ENCODE measurements at places on chromosomes 13 and 19. TPM values are rescaled to one million over a fixed set of nuclear protein-coding genes. Genes with fewer than 3 reads are reported as not detected.

GRCh38 chr13:20546556-20546955 is 20.4 kb upstream of the IFT88 start:
- DNase-seq, result no peak

DNA sequence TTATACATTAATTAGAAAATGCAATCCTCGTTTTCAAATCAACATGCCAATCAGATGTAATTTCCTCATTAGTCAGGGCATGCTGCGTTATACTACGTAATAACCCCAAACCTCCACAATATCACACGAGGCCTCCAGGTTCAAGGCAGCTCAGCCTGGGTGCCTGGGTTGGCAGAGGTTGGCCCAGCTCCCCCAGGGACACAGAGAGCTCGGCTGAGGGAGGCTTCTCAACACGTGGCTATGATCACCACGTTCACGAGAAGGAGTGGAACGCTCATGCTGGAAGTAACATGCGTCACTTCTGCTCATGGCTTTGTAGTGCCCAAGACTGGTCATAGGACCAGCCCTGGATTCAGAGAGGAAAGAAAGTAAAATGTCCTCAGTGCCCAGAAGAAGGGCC is 144.9 kb upstream of the SOX1 start:
- DNase-seq, result no peak

GRCh38 chr13:69324090-69324886 is 783.3 kb upstream of the ATXN8OS start:
- no peak for DNase-seq

Gene RNF17
- total RNA-seq, result not detected

Gene GNG7
- not detected for total RNA-seq

GRCh38 chr19:17669419-17669818 is 18.7 kb downstream of the UNC13A start:
- no peak for DNase-seq

GRCh38 chr19:38337360-38337653 is 1.7 kb downstream of the CATSPERG start:
- no peak for DNase-seq

GRCh38 chr13:97116754-97117153 is 105.4 kb upstream of the MBNL2 start:
- peak; percentile 28 for DNase-seq

Gene SLC6A16
- not detected for total RNA-seq

Gene PTGIR
- total RNA-seq, result not detected

GRCh38 chr13:30319655-30320054 is 12.3 kb upstream of the KATNAL1 start:
- peak; percentile 26 for DNase-seq

DNA sequence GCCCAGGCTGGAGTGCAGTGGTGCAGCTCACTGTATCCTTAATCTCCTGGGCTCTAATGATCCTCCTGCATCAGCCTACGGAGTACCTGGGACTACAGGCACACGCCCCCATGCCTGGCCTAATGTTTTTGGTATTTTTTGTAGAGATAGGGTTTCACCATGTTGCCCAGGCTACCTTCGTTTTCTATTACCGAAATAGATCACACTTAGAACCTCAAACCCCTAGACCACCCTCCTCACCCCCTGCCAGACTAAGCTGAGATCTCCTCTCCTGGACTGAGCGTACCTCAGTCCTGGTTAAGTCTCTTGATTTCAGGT is 391 bp downstream of the KLF1 start:
- DNase-seq, result no peak

DNA sequence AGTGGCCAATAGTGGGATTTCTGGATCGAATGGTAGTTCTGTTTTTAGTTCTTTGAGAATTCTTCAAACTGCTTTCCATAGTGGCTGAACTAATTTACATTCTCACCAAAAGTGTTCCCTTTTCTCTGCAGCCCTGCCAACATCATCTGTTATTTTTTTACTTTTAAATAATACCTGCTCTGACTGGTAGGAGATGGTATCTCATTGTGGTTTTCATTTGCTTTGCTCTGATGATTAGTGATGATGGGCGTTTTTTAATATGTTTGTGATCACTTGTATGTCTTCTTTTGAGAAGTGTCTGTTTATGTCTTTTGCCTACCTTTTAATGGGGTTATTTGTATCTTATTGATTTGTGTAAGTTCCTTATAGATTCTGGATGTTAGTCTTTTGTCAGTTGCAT is 48.0 kb downstream of the RNASEH2B start:
- no peak for DNase-seq

Gene GYS1
- total RNA-seq, result 46.2 TPM

DNA sequence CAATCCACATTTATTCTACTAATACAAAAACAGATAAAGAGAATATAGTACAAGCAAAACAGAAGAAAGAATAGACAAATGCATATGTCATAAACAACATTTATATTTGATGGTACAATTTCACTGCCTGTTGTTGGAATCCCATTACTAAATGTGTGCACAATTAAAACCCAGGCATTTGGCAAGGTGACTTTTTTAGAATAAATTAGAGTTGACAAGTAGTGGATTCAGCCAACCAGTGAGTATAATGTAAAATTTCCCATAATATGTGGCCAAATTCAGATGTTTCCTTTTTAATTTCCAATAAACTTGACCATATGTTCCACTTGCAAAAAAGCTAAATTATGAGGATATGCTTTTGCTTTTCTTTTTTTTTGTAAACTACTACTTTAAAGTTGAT is 1578.8 kb downstream of the OLFM4 start:
- DNase-seq, result no peak

DNA sequence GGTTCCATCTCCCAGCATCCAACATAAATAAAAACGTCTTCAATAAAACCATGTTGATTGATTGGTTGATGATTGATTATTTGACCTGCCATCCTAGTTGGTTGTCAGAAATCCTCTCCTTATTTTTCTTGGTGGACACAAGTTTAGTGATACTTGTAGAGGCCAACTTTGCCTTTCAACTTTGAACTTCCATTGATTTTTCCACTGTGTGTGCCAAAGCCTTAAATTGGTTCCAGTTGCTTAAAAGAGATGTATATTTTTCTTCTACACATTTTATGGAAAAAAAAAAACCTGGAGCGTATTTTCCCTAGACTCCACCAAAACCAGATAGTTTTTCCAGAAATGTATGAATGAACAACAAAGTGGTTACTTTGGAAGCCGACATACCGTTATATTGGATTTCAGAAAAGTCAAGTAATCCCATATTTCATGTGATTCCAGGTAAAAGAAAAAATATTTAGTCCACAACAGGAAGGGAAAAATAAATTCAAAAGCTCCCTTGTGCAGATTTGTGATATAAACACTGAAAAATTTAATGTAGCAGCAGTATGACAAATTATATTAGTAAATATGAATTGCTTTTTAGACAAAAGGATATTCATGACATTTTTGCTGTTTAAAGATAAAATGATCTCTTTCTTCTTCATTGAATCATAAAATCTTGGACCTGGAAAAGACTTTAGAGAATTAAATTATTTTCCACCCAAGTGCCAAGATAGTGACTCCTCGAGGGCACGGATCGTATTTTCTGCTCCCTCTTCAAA is 85.2 kb downstream of the MBNL2 start:
- DNase-seq, result peak; percentile 51

DNA sequence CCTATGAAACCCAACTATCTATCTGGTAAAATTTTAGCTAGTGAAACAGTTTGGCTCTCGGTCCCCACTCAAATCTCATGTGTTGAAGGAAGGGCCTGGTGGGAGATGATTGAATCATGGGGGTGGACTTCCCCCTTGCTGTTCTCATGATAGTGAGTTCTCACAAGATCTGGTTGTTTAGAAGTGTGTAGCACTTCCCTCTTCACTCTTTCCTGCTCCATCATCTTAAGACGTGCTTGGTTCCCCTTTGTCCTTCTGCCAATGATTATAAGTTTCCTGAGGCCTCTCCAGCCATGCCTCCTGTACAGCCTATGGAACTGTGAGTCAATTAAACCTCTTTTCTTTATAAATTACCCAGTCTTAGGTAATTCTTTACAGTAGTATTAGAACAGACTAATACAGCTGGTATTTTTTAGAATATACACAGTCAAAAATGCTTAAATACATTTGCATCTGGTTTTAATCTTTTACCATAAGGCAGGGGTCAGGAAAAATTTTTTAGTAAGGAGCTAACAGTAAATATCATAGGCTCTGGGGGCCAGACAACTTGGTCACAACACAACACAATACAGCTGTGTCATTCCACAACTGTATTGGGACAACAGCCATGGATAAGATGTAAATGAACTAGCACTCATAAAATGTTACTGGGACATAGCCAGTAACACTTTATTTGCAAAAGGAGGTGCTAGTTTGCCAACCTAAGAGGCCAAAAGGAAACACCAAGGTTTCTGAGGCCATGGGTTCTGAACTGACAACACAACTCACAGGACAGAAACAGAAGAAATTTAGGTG is 24.3 kb downstream of the DZIP1 start:
- no peak for DNase-seq

DNA sequence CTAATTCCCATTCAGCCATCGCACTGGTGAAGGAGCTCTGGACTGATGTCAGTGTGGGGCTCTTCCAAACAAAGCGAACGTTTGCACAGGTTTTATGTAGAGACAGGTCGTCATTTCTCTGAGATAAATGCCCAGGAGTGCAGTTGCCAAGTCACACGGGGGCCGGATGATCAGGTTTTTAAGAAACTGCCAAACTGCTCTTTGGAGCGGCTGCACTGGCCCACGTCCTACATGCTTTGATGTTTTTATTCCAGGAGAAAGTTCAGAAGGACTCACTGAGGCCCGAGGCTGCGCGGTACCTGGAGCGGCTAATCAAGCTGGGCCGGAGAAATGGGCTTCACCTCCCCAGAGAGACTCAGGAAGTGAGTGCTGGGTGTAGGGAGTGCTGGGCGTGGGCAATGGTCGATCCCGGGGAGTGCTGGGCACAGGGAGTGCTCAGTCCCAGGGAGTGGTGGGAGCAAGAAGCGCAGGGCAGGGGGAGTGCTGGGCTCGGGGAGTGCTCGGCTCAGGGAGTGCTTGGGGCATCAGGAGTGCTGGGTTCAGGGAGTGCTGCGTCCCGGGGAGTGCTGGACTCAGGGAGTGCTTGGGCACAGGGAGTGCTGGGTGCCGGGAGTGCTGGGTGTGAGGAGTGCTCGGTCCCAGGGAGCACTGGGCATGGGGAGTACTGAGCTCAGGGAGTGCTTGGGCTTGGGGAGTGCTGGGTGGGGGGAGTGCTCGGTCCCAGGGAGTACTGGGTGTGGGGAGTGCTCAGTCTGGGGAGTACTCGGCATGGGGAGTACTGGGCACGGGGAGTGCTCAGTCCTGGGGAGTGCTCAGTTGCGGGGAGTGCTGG is 10.7 kb downstream of the THOP1 start:
- DNase-seq, result no peak

- no peak for DNase-seq
These were observed 977 bp upstream of the IL17D start for GRCh38 chr13:20702530-20702914.

DNA sequence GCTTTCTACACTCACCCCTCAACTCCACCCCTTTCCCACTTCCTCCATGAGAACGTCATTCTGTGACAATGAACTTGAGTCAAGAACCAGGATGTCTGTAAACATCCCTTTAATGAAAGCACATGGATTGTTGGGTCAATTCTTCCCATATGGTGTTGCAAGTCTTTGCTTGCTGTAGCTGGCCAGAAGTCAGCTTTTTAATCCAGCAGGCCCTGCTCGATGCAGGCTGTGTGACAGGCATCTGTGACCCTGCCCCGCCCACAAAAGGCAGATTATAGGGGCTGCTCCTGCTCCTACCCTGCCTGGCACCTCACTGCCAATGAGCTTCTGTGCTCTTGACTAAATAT is 78.0 kb downstream of the STARD13 start:
- peak; percentile 66 for DNase-seq

DNA sequence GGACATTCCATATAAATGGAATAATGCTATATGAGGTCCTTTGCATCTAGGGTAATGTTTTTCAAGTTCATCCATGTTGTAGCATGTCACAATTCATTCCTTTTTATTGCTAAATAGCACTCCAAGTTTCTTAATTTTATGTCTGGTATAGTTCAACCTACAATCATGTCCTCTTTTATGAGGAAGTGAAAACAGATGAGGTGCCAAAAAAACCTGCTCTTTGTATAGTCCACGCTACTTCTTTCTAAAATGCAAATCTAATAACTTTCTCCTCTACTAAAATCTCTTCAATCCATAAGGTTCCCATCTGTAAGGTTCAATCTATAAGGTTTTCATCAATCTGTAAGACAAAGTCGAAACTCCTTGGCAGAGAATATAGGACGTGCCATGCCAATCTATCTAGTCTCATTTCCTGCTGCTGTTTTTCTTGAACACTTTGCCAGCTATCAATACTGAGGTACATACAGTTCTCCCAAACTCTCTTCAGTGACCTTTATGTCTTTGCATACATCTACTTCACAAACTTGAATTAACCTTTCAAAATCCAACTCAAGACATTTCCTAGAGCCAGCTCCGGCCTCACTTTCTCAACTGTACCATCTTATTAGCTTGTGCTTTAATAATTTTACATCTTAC is 33.7 kb downstream of the INTS6 start:
- DNase-seq, result no peak

- DNase-seq, result no peak
These were observed 45.4 kb downstream of the WDFY2 start for GRCh38 chr13:51629491-51630287.

Gene SACS
- 32.1 TPM for total RNA-seq

GRCh38 chr13:100560498-100561157 is 28.0 kb downstream of the GGACT start:
- no peak for DNase-seq

Gene OR10H2
- total RNA-seq, result not detected

Gene SEMA6B
- total RNA-seq, result 4.5 TPM

- no peak for DNase-seq
These were observed 155.5 kb downstream of the COL4A1 start for GRCh38 chr13:110151462-110151861.

GRCh38 chr13:111943229-111943795 is 123.6 kb upstream of the SOX1 start:
- DNase-seq, result no peak

GRCh38 chr19:10112037-10112761 is 706 bp downstream of the P2RY11 start:
- peak; percentile 50 for DNase-seq

Gene ZNF773
- 22.8 TPM for total RNA-seq

- no peak for DNase-seq
These were observed 309.5 kb downstream of the MTUS2 start for GRCh38 chr13:29129616-29130015.

Gene ASF1B
- 63.3 TPM for total RNA-seq

DNA sequence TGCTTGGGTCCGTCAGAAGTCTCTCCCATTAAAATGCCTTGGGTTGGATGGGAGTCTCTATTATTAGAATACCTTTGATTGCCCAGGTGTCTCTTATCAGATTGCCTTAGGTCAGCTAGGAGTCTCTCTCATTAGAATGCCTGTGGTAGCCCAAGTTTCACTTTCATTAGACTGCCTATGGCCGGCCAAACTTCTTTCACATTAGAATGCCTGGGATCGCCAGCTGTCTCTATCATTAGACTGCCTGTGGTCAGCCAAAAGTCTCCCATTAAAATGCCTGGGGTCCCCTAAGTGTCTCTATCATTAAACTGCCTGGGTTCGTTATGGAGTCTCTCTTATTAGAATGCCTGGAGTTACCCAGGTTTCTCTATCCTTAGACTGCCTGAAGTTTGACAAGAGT is 1476.7 kb downstream of the UQCRFS1 start:
- DNase-seq, result no peak

DNA sequence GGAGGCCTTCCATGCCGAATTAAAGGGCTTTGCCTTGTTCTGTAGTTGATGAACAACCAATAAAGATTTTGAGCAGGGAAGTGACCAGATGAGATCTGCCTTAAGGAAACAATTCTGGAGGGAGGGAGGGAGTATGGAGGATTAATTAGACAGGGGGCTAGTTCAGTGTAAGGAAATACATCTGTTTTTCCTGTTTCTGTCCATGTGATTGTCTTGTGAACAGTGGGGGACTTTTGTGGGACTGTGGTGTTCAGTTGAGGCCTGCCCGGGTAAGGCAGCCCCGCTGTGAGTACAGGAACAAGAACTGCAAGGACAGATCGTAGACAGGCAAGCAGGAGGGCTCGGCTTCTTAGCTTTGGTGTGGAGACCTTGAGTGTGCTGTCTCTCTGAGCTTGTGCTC is 59.0 kb downstream of the DGKH start:
- DNase-seq, result no peak

Data from MG63 (cell line).